ENCODE measurements at places on chromosomes 3 and 15. TPM values are rescaled to one million over a fixed set of nuclear protein-coding genes. Genes with fewer than 3 reads are reported as not detected.

Gene ARHGAP31
- total RNA-seq, result 2.2 TPM

Gene STRA6
- not detected for total RNA-seq

Gene KLHL6
- 0.16 TPM for total RNA-seq

Gene GOLGA6B
- total RNA-seq, result not detected

Gene WDR49
- total RNA-seq, result not detected

Gene AGBL1
- total RNA-seq, result not detected

Gene CHAC1
- 20.5 TPM for total RNA-seq

Gene DBR1
- 8.9 TPM for total RNA-seq

Gene SAXO2
- 0.68 TPM for total RNA-seq

Gene RBP2
- not detected for total RNA-seq

Gene HESX1
- 0.55 TPM for total RNA-seq

Gene MAPKBP1
- 27.8 TPM for total RNA-seq

Gene LCMT2
- 4.0 TPM for total RNA-seq

Gene IL5RA
- total RNA-seq, result not detected

Gene SEMA3B
- total RNA-seq, result 3.5 TPM

Gene DNAJC13
- 18.5 TPM for total RNA-seq

Gene GOLGA6L22
- total RNA-seq, result not detected

Gene NPAP1
- not detected for total RNA-seq

Gene EIF2A
- total RNA-seq, result 171 TPM

Gene C15orf39
- total RNA-seq, result 11.2 TPM

Gene EBLN2
- 1.0 TPM for total RNA-seq

Gene AMIGO3
- not detected for total RNA-seq

Gene GRAMD1C
- 2.6 TPM for total RNA-seq

Gene ZNF660
- 0.72 TPM for total RNA-seq

Gene ALG1L2
- total RNA-seq, result not detected

Gene SLC24A5
- not detected for total RNA-seq

Gene PARP3
- 5.7 TPM for total RNA-seq

Gene C3orf80
- not detected for total RNA-seq

Gene FBN1
- 2.0 TPM for total RNA-seq

Gene UBE2E2
- total RNA-seq, result 62.2 TPM

Gene TIMMDC1
- total RNA-seq, result 42.8 TPM

Gene ZNF80
- total RNA-seq, result not detected

Gene CHRNA3
- not detected for total RNA-seq

Gene CPLX3
- not detected for total RNA-seq

Gene PRKCI
- 49.6 TPM for total RNA-seq

Gene TMEM266
- not detected for total RNA-seq

Gene RARB
- not detected for total RNA-seq

Gene CCR5
- not detected for total RNA-seq

Gene CXCR6
- total RNA-seq, result not detected

Gene NDUFB5
- total RNA-seq, result 114 TPM

All from hair follicular keratinocyte (primary cell).